ENCODE measurements at places on chromosomes 4 and X.

DNA sequence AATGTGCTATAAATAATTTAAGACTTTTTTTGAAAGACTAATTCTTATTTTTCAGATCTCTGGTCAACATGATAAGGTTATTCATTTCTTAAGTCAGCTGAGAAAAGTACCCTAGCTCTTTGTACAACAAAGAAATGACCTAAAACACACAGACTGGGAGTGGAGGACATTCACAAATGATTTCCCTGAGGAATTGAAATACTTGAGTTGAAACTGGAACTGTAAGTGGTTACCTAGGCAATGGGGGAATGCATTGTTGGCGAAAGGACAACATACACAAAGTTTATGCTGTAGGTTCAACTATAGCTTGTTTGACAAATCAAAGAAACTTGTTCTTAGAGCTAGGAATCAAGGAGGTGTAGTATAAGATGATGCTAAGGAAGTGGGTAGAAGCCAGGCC is 915.5 kb downstream of the FAT4 start:
- DNase-seq: no peak

- DNase-seq: no peak
These were observed 164.0 kb upstream of the MBNL3 start for GRCh38 chrX:132652871-132653270.

DNA sequence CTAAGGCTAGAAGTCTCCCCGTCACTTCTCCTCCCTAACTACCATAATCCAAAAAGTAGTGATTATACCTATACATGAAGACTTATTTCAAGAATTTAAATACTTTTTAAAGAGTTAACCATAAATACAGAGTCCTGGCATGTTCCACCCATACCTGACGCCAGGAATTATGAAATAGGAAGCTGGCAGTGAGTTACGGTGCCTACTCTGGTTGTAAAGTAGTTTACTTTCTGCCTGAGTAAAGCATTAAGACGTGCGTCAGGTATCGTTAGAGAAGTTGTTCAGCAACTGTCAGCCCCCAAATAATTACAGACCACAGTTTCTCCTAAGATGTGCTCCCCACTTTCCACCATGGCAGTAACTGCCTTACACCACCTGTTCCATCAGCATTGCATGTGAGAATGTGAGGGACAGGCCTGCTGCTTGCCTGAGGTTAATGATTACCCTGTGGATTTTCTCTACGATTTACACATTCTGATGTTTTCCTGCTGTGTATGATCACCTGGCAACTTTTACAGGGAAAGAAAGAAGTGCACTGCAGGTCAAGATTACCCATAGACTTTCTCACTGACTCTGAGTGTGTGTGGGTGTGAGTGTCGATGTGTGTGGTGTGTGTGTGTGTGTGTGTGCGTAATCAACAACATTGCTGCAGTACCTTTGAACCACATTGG is 92.3 kb upstream of the SLC7A11 start:
- DNase-seq: no peak

DNA sequence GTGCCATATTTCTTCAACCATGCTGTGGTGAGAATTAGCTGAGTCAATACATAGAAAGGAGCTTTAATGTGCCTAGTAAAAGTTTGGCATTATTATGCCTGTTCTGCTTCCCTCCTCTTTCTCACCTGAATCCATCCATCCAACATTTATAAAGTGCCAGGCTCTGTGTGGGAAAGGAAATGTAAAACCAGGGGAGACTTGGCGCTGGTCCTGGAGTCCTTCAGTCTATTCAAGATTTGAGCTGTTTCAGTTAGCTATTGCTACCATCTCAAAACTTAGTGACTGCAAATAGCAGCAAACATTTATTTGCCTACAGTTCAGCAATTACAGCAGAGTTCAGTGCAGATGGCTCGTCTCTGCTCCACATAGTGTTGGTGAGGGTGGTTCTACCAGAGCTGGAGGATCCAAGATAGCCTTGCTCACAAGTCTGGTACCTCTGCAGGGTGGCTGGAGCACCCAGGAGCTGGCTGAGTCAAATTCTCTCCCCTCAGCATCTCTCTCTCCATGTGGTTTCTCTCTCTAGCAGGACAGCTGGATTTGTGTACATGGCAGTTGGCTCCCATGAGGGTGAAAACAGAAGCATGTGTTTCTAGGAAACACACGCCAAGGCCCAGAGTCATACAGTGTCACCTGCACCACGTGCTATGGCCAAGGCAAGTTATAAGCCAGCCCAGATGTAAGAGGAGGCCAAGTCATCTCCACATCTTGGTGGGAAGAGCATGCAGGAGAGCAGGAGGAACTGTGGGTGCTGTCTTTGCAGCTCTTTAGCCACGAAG is 77.3 kb downstream of the FHDC1 start:
- DNase-seq: no peak

DNA sequence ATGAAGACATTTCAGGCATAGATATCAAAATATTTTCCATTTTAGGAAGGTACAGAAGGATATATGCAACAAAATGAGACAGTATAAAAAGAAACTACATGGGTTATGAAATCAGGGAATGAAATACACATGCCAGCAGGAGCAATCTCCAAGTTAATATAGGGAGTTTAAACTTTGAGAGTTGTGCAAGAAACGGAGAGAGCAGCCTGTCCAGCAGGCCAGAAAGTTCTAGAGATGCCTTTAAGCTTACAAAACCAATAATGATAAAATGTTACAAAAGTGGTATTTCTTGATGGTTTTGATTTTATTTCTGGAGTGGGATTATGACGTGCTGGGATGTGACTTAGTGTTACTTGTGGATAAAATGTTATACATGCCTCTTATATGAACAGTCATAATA is 2047.9 kb downstream of the ARAP2 start:
- DNase-seq: no peak

DNA sequence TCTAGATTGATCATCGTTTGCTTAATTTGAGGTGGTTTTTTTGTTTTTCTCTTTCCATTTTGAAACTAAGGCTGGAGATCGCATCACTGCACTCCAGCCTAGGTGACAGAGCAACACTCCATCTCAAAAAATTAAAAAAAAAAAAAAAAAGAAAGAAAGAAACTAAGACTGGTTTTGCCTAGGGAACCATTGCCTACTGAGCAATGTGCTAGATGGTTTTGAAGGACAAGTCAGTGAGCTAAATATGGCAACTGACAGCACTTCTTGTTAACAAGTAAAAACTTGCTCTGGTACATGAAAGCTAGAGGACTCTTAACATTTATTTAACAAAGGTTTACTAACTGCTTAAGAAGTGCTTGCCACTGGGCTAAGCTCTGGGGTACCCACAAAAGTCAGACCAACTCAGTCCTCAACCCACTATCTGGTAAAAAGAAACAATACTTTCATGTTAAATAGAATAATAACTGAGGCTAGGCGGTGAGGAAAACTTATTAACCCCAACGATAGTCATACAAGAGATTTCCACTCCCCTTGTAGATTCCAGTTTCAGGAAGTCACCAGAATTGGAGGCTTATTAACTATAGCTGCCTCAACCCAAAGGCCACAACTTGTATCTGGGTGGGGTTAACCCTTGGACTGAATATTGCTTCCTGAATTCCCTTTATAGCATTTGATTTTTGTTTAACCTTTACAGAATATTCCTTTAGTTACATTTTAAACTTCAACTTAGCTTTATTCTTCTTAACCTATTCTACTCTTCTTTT is 111.6 kb downstream of the FRYL start:
- no peak for DNase-seq

DNA sequence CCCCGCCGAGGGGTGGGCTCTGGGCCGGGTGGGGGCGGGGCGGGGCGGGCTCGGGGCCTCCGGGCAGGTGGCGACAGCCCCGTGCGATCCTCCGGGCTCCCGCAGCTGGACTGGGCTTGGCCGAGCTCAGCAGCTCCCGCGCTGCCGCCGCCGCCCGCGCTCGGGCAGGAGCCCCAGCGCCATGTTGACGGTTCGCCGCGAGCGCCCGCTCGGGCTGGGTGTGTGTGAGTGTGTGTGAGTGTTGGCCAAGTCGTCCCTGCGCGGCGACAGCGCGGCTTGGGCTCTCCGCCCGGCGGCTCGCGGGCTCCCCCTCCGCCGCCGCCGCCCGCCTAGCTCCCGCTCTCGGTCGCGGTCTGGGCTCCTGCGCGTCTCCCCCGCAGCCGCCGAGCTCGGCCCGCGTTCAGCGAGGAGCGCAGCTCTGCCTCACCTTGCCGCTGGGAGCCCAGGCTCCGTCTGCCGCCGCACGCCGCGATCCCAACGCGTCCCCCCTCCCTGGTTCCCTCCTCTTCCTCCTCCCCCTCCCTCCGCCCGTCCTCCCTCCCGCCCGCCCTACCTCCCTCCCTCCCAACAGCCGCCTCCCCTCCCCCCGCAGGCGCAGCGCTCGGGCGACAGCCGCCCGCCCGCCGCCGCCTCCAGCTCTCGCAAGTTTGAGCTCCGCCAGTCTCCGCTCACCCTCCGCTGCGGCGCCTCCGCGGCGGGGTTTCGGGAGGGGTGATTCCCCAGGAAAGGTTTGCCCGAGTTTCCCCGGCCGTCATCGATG is at the start of gene BCOR:
Gene BCOR (minus strand): TSS at position 455 of the 760 bp plus-strand sequence. CDS start 20,029 bp downstream, outside the sequence.
- peak; percentile 27 for DNase-seq

DNA sequence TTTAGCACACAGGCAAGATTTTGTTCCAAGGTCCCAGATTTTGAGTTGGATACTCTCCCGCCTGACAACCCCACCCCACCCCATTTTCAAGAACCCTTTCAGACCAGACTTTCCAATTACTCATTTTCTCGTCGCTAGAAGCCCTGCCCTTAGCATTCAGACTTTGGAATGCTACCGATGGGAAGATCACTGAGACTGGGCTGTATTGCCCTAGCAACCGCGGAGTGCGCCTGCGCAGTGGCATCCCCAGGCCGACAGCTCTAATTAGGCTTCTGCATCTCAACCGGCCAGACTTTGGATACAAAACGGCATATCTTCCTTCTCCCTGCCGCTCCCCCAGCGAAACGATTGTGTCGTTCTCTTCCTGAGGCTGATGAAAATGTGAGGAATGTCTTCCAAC is 3.4 kb downstream of the MAGEE2 start:
- DNase-seq: no peak
